ENCODE measurements at places on chromosomes 7 and 10.

- DNase-seq: no peak
These were observed 1.8 kb upstream of the TMEM184A start for GRCh38 chr7:1557771-1558170.

- no peak for DNase-seq
These were observed 41.8 kb downstream of the MTURN start for GRCh38 chr7:30176463-30177109.

- DNase-seq: no peak
These were observed 16.1 kb downstream of the R3HCC1L start for GRCh38 chr10:98150544-98150943.

DNA sequence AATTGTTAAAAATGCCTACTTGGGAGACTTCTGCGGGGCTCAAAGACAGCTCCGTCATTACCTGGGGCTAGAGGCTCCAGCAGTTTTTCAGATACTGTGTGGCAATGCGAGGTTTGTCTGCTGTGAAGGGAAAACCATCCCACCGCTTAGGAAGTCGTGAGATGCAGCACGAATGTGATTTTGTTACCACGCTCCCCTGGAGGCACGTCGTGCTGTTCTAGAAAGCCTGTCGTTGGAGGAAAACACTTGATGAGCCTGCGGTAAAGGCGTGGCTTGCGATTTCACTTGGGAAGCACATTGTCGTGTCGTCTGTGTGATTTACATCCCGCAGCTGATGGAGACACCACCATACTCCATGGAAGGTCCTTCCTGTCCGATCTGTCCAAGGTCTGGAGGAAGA is 39.3 kb downstream of the CAMK1D start:
- no peak for DNase-seq

DNA sequence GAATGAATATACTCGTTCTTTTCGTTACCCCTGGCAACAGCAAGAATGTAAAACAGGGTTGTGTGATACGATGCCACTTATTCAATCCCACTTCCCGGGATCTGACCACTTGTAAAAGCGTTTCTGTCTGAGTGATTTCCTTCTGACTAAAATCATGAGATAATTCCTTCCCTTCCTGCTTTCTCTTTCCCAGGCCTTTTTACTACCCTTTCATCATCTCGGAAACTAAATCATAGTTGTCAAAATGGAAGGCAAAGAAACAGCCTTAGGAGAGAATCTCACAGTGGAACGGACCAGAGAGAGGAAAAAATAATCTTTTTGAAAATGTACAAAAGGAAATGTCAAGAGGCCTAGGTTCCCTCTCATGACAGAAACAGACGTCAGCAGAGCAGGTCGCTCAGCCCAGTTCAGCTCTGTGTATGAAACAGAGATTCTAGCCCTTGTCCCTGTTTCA is 29.8 kb downstream of the DIP2C start:
- no peak for DNase-seq

GRCh38 chr10:102398172-102399020 is 2.9 kb downstream of the NFKB2 start:
- DNase-seq: no peak

GRCh38 chr7:82235713-82236112 is 207.9 kb downstream of the CACNA2D1 start:
- DNase-seq: no peak

DNA sequence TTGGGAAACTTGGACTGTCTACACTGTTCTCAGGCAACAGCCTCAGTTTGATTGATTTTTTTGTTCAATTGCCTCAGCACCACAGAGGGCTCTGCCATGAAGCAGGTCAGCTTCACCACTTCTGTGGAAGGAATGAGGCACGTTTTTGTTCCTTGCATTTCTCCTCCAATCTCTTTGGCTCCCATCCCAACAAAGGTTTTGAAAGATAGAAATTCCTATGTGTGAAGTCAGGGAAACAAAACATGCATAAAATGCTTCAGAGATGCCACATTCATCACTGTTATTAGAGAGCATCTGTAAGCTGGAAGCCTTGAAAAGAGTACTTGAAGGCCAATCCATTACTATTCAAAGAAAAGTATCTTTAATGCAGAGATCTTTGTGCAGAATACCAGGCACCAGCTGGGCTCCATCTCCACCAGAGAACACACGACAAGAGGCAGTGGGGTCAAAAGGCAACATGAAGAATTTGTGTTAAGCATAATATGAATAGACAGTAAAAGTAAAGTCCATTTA is 249.1 kb upstream of the LYZL1 start:
- no peak for DNase-seq

DNA sequence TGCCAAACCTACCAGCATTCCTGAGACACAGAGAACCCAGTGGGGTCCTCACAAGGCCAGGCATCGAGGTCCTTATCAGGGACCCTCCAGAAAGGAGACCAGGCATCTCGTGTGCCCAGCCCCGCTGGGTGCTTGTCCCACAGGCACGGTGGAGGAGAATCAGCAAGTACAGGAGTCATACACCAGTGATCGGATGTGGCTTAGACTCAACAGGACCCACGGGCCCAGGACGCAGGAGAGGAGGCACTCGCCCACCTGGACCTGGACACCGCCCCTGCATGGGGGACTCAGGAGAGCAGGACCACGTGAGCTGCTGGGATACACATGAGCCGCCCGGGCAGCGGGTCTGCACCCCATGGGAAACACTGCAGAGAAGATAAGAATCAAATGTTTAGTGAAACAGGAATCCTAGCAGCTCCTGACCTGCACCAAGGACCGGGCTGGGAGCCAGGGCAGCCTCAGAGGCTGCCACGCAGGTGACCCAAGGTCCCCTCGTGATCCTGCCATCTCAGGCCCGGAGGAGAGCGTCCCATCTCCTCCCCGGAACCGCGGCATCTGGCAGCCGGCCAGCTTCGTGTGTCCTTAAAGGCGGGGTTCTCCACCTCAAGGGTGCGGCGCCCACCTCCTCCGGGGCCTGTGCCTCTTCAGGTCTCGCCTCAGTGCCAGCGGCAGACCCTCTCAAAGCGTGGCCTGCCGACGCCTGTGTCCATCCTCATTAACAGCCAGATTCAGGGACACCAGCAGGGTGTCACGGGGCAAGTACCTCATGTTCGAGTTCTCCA is 59.2 kb downstream of the FOXL3 start:
- no peak for DNase-seq

GRCh38 chr7:30926313-30926712 is 14.7 kb downstream of the AQP1 start:
- peak; percentile 19 for DNase-seq

DNA sequence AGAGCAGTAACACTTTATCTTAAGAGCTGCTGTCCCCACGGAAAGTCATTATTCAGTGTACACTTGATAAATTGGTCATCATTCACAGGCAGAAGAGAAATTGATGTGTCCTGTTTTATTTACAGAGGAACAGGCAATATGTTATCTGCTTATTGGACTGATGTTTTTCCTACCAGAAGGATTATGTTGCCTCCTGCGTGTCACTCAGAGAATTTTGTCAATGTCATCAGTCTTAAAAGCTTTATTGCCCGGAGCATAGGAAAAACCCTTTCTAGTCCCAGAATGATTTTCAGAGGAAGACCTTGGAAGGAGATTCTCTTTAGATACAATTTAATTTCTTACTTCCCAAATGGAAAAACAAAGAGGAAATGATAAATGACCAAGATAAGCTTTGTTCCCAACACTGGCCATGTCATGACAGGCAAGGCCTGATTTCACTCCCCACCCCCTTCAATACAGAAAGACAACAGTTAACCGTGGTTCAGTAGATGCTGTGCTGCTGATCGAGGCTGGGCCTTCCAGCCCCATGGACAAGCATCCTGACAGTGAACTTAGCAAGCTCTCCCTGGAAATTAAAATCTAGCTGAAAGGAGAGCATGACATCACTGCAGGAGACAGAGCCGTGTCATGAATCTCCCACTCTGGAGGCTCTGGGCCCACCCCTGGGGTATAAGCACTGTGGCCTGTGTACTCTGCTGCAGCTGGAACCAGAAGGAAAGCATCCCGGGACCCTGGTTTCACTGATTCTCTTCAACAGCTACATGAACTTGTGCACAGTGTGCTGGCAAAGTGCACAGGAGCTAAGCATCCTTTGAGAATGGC is 118.8 kb upstream of the LYZL2 start:
- no peak for DNase-seq

DNA sequence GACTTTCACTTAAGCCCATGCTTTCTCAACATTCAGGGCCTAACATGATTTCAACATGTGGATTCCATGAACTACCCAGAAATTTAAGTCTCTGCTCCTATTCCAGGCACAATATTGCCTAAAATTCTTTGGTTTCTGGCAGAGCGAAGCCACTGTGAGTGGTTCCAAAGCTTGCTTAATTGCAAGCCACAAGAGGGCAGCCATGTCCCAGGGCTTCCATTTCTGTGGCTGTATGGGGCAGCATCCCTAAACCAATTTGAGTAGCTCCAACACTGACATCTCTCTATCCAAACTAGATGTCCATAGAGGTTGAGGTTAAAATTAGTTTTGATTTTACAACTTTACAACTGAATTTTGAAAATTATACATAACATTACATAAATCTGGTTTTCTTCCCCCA is 56.3 kb upstream of the MDFIC start:
- DNase-seq: peak; percentile 49

DNA sequence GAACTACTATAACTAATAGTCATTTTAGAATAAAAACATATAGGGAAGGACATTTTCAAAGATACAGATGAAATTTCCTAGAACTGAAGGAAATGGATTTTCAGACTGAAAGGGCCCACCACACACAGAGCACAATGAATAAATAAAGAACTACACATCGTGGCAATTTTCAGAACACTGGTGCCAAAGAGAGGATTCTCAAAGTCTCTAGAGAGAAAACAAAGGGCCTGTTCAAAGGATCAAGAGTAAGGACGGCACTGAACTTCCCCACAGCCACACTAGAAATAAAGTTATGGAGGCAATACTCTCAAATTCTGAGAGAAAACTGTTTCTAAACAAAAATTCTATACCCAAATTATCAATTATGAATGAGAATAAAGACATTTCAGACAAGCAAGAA is 21.9 kb downstream of the NAPEPLD start:
- no peak for DNase-seq

DNA sequence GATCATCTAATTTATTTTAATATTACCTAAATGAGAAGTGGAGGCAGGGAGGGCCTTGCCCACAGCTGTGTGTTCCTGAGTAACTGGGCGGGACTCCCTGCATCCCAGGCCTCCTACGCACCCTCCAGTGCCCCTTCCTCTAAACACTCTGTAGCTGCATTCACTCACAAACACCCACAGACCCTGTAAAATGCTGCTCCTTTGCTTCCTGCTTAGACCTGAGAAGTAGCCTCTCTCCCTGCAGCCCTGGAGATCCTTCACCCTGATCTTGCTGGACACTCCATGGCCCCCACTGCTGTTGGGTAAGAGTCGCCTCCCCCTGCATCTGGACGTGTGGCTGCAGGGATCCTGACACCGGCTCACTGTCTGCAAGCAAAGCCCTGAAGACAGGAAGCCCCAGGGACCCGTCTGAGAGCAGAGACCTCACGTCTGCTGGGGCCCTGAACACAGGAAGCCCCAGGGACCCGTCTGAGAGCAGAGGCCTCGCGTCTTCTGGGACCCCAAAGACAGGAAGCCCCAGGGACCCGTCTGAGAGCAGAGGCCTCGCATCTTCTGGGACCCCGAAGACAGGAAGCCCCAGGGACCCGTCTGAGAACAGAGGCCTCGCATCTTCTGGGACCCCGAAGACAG is 589.8 kb downstream of the DNAJB6 start:
- no peak for DNase-seq

DNA sequence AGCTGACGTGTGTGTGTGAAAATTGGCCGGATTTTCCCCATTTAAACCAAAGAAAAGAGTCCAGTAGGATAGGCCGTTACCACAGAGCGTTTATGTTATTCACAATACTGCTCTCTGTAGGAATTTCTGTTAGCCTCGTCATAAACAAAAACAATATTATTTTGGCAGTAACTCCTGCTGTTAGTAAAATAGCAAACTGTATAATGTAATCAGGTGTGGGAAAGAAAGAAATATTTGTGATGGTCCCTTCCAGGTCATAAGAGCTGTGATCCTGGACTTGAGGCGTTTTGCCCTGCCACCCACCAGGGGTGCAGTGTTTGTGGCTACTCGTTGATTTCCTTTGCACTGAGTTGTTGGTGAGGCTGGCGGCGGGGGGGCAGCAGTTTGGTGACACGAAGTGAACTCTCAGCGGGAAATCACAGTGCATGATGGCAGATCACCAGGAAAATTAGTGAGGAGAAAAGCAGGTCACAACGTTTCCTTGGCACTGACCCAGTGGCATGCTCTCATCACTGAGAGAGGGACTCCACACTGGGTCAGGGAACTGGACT is 2.8 kb downstream of the EEPD1 start:
- DNase-seq: peak; percentile 53

DNA sequence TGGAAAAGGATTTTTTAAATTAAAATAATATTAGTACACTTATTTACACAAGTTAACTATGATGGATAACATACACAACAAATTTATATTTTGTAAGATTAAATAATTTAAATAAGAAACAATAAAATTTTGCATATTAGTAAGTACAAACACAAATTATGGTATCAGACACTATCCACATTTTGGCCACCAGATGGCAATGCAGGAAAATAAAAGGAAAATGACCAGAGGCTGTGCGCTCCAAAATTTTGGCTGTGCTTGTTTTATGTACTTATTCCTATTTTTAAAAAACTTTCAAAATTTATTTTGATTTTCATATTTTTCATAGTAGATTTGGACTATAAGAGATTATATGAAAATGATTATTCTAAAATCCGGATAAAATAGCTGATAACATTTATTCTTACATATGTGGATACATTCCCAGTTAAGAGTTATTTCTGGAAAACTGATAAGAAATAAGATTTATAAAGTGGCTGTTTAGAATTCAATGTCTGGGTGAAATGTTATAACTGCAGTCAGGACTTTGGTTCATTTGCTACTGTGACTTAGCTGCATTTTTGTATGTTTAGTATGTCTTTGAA is 274.7 kb upstream of the HGF start:
- DNase-seq: no peak

DNA sequence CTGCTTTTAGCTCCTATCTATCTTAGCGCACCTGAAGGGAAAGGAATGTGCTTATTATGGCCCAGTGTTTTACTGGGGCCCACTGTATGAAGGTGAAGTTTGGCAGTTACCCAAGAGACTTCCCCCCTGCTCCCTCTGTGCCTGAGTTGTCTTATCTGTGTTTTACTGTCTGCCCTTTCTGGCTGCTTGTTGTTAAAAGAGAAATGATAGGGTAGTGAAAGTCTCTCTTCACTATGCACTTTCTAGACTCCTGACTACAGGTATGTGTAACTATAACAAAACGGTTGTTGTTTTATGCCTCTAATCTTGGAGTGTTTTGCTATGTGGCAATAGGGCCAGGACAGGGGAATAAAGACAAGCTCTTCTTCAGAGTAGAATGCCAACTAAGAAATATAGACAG is 326.9 kb downstream of the KIF20B start:
- no peak for DNase-seq

- DNase-seq: no peak
These were observed 109.3 kb downstream of the GRK5 start for GRCh38 chr10:119316729-119317097.

- DNase-seq: no peak
These were observed 11.8 kb upstream of the CELF2 start for GRCh38 chr10:11005725-11006427.

All from tibial artery (tissue), 4 donors.